Pulmonary artery endothelial cell (primary cell): ENCODE measurements at places on chromosomes 7 and 10. TPM values are rescaled to one million over a fixed set of nuclear protein-coding genes. Genes with fewer than 3 reads are reported as not detected.

The FMC1 gene
- total RNA-seq, result 6.7 and 10.0 TPM in 2 replicates

DNA sequence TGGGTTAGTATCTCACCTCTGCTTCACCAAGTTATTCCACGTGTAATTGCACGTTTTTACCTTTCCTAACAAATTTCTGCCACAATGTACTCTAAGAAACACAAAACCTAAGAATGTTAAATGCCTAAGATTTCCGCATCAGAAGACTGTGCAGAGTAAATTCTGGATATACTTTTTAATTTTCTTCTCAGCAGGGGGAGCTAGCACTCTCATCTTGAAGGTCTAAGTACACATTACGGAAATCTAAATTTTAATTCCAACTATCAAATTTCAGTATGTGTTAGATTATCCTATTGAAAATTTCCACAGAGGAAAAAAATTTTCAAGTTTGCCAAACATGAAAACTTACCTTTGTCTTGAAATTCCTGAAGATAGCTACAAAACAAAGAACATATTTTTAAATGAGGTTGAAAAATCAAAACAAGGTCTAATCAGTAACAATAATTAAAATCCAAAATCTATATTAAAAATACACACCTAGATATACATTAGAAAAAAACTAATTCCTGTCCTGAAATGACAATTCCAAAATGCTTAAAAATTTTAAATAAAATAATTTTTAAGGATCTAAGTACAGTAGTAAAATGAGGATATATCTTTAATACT, 10.5 kb downstream of the SKAP2 start:
- DNase-seq, result peak; percentile 19

The OR2A42 gene
- total RNA-seq, result under 0.01 TPM in 1 of 2 replicates, not detected in the other

The SUGCT gene
- total RNA-seq, result 0.88 and 2.4 TPM in 2 replicates

DNA sequence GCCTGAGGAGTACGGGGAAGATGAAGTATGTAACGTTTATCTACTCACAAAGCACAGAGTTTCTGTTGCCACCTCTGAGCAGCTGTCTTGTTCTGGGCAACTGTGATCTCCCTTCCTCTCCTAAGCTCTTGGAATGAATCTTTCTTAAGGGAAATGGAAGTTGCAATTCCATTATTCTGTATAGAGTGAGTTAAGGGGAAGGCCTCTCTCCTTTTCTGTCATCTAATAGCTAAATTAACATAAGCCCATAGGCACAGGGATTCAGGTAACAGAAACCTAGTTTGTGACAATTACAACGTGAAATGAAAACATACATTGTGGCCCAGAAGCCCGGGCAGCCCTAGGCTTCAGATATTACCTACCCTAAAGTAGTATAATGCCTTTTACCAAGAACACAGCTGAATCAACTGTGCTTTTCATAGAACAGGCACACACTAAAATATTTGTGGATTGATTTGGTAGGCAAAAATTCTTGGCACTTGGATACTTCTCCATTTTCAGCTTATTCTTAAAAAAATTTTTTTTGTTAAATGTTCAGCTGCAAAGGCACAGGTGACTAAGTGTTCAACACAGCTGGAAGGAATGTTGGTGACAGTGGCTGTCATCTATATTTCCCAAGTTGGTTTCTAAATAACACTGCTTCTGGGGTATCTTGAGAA, 3.8 kb upstream of the PDCD4 start:
- no peak for DNase-seq

DNA sequence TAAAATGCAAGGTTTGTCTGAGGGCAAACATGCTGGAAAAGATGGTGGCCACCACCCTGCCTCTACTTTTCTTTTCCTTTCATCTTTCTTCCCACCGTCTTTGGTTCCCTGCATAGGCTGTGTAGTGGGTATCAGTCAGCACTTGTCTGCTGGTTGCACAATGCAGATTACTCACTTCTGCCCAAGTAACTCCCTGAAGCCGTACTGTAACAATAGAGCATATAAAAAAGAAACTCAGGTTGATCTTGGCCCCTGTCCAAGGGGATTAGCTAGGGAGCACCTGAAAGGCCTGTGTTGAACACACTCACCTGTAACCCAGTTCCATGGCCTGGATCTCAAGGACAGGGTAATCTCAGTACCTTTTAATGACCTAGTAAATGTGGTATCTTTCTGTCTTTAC, 533.0 kb upstream of the GALNT17 start:
- no peak for DNase-seq

DNA sequence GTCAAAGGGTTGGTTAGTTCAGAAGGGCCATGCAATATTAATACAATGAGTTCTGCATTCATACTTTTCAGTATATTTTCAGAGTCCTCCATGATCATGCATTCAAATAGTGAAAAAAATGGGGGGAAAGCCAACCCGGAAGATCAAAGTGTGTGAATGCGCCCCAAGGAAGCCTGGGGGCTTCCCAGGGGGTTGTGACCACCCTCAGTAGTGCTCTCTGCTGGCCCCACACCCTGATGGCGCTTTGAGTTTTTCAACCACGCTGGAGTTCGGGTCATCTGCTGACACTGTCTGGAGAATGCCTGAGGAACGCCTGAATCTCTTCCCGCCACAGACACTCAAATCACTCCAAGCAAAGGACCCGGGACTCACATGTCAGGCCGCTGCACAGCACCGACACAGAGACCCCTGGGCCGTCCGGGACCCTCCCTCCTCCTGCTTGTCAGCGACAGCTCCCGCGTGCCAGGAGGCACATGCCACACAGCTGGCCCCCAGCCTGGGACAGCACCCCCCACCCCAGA, 1.0 kb downstream of the TNS3 start:
- no peak for DNase-seq

- no peak for DNase-seq
Measured at GRCh38 chr7:101140339-101140699, 13.4 kb downstream of the SERPINE1 start.

The SCD gene
- total RNA-seq, result 122 and 157 TPM in 2 replicates

- DNase-seq, result no peak
Measured at GRCh38 chr7:158003441-158004122, 584.0 kb downstream of the PTPRN2 start.

DNA sequence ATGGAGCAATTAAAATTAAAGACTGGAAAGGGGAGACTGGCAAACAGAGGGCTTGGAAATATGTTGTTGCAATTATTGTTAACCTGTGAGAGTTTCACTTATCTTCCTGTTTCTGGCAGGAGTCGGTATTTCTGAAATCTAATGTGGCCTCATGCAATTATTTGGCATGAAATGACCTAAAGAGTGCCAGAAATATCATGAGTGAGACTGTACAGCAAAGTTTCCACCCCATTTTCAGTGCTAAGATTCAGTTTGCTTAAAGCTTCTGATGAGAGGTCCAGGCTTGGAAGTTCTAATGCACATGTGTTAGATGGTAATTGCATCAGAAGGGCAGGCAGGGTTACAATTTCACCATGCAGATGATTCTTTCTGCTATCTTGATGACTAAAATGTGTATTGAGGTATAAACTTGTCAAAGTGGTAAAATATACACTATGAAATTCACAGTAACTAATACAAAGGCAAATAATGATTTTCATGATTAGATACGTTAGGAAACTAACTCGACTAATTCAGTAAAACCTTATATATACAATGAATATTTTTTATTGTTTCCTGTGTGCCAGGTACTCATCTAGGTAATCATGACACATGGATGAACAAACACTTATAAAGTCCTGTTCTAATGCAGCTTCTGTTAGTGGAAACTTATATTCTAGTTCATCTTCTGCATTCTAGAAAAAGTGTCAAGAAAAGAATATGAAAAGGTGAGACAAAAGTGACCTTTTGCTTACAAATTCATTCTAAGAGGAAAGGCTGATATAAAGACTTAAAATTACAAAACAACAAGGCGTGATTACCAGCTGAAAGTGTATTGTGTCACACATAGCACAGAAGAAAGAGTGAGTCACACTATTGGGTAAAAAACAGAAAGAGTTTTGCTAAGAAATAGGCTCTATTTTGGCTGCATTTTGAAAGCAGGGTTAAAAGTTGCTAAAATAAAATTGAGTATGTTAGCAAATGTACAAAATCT, 533.4 kb upstream of the SEMA3D start:
- no peak for DNase-seq

GRCh38 chr10:21202776-21203462, 305.8 kb upstream of the NEBL start:
- no peak for DNase-seq

GRCh38 chr7:46011059-46011458, 90.0 kb upstream of the IGFBP3 start:
- no peak for DNase-seq

DNA sequence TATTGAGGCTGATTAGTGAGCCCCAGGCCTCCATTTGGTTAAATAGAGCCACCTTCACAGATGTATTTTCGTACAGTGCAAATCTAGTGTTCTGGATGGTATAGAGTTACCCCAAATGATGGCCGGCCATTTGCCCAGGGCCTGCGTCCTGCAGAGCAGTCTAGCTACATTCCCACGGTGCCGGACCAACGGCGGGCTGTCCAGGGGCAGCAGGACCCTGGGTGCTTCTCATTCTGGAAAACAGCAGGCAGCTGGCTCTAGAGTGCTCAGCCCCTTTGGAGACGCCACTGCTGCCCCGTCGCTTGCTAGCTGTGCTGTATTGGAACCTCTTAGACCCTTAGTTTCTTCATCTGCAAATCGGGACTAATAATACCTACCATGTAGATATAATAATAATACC, 149.1 kb downstream of the RGS10 start:
- DNase-seq, result no peak

DNA sequence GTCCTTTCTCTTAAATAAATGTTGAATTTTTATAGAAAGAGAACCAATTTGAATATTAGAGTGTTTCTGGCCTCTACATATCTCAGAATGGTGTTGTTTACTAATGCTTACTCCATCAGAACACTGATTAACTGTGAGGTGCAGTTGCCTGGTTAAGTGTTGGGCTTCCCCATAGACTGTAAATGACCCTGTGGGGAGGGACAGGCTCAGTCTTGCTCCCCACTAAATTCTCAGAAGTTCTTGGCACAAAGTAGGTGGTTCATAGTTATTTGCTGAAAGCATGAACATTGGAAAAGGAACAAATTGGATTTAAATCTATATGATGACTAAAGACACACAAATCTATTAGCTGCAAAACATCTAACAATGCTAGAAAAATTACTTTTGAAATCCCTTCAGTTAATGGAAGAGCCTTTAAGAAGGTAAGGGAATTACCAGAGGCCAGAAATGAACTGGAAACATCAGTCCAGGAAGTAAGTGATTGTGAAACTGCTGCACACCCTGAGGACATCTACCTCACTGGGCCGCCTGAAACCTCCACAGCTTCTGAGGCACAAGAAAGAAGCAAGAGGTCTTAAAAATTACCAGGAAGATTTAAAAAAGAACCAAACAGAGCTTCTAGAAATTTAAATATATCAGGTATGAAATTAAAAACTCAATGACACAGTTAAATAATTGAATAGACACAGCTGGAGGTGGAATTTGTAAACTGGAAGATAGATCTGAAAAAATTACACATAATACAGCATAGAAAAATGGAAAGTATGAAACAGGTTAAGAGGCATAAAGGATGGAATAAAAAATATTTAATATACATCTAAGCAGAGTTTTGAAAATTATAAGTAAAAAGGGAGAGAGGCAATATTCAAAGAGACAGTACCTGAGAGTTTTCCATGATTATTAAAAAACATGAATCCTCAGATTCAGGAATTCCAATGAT, 17.8 kb upstream of the COMTD1 start:
- no peak for DNase-seq

DNA sequence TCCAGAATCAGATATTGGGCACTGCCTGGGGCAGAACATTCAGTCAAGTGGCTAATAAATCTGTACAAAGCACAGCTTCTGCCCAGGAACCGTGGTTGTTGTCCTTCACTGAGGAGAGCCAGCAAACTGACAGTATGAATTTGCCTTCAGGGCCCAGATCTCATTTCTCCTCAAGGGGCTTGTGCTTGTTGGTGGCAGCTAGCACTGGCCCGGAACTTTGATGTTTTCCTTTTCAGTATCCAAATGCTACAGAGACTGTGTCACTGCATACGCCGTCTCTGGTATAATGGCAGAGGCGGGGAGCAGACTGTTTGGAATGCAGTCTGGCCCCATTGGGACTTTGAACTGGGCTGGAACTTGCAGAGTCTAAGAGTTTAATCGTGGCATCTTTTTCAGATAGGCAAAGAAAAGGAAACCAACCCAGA, 30.4 kb upstream of the ADD3 start:
- DNase-seq, result no peak

DNA sequence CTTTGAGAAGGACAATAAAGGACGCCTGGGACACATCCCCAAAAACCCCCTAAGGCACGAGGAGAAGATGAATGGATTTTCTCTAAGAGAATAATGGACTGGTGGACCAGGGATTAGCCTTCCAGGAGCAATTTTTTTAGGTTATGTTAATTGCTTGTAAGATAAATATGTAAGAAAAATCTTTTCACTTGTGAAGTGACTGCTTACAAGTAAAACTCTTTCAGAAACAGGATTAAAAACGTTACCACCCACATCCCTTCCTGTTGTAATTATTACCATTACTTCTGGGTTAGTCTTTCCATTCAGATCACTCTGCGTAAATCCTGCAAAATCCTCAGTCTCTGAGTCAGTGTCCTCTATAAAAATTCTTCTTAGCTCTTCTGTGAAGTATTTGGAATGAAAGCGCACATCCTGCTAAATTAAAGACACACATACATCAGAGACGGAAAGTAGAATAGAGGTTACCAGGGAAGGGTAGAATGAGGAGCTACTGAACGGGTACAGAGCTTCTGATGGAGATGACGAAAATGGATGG, 34.3 kb downstream of the CDCA7L start:
- DNase-seq, result no peak

The CH25H gene
- total RNA-seq, result 0.40 and 2.7 TPM in 2 replicates
